ENCODE measurements at places on chromosomes 7 and 10.

- DNase-seq = no peak
Measured at GRCh38 chr10:4515721-4516120, 310.3 kb upstream of the AKR1E2 start.

- DNase-seq = no peak
Measured at GRCh38 chr7:90272242-90272641, 27.3 kb downstream of the CFAP69 start.

DNA sequence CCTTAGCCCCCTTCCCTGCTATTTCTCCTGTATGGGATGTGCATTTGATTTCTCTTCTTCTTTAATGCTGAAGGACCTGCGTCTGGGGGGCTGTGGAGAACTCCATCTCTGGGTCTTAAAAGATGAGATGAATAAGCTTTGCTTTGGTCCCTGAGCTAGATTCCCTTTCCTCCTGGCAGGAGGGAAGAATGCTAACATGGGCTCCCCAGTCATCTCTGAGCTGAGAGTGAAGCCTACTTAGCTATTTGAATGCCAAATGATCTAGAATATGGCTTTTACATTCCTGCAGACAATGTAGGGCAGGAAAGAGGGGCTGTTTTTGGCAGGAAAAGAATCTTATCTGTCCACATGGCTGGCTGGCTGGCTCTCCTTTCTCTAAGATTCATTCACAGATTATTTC is 62.6 kb upstream of the EFCAB10 start:
- no peak for DNase-seq

DNA sequence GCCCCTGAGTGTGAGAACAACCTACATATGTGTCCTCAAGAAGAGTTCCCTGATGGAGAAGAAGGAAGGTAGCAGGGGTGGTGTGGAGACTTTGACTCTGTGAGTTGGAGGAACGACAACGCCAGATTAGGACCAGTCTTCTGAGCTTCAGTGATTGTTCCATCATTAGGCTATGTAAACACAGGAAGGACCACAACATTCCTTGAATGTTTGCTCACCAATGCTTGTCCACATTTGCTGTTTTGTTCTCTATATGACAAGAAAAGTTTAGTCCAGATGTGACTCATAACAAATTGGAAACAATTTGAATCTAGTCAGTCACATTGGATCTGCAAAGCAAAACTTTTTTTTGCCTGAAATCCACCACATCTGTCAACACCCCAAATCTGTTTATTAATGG is 62.7 kb downstream of the ENTPD1 start:
- DNase-seq = no peak

GRCh38 chr10:122140941-122141623 is 130.0 kb upstream of the BTBD16 start:
- no peak for DNase-seq

DNA sequence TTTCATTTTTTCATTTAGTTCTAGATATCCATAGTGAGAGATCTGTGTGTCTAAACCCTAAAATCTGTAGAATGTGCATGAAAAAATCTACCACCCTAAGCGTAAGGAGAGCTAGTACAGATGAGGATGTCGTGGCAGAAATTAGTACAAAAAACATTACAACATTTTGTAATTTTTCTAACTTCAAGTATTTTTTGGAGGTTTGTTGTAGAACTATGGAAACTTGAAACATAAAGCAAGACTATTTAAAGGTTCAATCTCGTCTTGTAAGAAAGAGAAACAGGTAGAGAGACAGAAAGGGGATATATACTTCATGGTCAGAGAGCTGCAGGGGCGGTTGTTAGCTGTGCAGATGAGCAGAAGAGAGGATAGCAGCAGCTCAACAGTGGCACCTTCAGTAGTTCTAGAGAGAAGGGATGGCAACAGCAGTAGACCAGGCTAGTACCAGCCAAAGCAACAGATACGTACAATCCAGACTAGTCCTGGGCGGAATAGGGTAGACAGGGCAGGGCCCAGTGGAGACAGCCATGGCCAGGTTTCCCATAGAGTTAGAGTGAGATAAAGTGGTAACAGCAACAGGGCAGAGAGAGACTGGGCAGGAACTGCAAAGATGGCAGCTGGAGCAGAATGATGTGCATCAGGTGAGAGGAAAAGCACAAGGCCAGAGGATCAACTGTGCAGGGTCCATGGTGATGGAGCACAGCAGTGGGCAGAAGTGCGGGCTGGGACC is 145.2 kb downstream of the FRMD4A start:
- peak; percentile 28 for DNase-seq

- no peak for DNase-seq
Measured at GRCh38 chr7:131038153-131038552, 289.5 kb upstream of the MKLN1 start.

- DNase-seq = no peak
Measured at GRCh38 chr7:45506059-45506458, 68.1 kb upstream of the ADCY1 start.

DNA sequence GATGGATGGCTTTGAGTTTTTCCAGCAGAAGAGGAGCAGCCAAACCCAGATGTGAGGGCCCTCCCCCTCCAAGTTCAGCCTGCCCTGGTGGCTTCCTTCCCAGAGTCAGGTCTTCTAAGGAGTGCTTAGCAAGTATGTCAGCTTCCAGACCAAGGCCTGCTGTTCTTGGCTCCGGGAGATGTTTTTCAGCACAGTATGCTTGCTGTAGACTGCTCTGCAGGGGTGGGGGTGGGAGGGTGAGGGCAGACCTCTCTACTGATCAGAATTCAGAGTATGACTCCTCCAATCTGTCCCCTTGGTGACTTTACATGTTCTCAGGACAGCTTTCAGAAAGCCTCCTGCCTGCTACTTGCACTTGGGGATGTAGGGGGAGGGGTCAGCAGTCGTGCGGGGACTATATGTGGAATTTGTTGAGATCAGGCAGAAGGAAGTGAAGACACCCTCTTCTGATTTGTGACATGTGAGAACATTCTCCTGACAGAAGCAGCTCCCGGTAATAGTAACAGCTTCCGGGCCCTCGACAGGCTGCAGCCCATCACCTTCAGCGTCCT is 516.4 kb upstream of the ZMIZ1 start:
- DNase-seq = no peak

- no peak for DNase-seq
Measured at GRCh38 chr10:11846542-11846941, 23.4 kb downstream of the PROSER2 start.

DNA sequence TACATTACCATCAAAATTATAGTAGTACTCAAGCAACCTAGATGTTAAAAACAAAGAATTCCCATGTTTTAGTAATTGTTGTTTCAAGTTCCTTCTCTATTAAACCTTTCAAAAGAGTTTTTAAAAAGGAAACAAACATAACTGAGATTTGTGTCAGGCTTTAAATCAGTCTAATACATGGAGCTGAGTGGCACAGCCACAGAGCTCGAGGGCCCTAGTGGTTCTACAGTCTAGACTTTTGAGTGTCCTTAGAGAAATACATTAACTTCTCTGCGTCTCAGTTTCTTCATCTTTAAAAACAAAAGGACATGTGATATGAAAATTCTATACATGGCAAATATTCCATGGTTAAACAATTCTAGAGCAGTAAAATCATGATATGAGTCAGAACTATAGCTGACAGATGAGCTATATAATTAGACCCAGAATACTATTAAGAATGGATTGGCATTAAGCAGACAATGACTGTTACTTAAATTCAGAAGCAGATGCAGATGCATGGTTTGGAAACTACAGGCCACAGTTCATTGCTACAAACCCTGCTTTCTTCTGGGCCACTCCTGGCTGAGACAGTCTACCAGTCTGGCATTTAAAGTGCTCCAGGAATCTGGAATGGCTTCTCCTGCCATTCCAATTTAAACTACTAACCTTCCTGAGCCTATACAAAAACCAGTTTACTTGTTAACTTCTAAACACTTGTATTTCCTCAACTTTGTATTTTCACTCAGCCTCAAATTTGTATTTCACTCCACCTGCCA is 77.4 kb downstream of the EPC1 start:
- DNase-seq = no peak

DNA sequence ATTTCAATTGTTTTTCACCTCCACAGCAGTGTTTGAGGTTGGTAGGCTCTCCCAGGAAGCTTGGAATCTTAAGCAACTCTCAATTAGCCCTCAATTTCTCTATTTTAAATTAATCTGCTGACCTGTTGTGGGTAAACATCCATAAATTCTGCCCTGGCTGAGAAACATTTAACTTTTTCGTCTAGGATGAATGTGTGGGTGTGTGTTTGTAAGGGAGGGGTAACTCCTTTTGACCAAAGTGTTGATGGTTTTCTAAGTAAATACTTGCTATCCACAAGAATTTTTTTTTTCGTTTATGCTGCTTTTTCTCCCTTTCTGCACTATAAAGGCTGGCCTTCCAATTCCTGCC is 973 bp downstream of the PPP3CB start:
- no peak for DNase-seq

- peak; percentile 54 for DNase-seq
Measured at GRCh38 chr10:22714479-22715289, at the start of gene PIP4K2A. PIP4K2A (minus strand) TSS chr10:22714578; CDS start chr10:22714326, 252 bp downstream.

- no peak for DNase-seq
Measured at GRCh38 chr10:19815731-19816410, 361 bp upstream of the PLXDC2 start.

- DNase-seq = no peak
Measured at GRCh38 chr7:76357475-76358010, 1.2 kb downstream of the YWHAG start.

DNA sequence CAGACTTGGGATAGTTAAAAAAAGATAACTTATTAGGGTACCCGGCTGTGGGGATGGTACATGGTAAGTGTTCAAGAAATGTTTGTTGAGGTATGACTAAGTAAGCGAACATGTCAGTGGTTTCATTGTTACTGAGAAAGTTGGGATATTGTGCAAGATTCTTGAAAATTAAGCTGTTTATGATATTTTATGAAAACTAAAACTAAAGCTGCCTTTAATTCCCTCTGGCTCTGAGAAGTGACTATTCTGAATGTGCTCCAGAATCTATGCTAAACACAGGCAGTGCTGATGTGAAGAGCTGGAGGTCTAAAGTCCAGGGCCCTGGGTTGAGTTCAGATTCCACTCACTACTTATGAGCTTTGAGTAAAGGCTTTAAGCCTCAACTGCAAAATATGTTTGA is 72.9 kb downstream of the AOAH start:
- no peak for DNase-seq

GRCh38 chr7:77798394-77799077 is at the start of the genes PHTF2 and TMEM60:
PHTF2 (plus strand) TSS chr7:77798773.
TMEM60 (minus strand) TSS chr7:77798434; CDS start chr7:77794373, 4,061 bp downstream.
- peak; percentile 83 for DNase-seq

DNA sequence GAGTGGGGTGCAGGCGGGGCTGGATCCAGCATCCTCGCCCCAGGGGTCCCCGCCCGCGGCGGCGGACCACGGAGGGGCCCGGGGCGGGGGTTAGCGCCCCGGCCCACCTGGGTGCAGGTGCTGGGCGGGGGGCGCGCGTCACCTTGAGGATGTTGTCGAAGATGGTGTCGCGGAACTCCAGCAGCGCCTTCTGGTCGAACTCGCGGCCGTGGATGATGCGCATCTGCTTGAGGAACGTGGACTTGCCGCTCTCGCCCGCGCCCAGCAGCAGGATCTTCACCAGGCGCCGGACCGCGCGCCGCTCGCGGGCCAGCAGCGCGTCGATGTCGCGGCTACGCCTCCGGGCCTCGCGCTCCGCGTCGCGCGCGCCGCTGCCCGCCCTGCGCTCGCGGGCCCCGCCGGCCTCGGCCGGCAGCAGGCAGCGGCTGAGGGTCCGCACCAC is 376 bp downstream of the GNA12 start:
- DNase-seq = no peak

- no peak for DNase-seq
Measured at GRCh38 chr7:101507791-101508252, 121.3 kb downstream of the MYL10 start.

DNA sequence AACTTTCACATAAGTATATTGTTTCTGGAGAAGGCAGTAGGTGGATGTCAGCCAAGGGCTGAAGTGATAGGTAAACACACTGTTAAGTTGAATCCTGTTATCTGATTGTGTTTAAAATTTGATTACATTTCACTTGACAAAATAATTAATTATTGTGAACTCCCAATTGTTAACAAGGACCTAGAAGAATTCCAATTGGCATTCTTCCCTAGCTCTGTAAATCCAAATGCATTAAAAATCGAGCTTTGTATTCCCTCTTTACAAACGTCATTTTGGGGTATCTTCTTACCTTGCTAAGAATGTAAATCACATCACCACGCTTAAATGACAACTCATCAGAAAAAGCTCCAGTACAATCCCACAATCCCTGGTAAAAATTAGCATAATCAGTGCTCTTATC is 179.9 kb downstream of the SKAP2 start:
- no peak for DNase-seq

GRCh38 chr7:155464948-155465739 is 7.2 kb downstream of the EN2 start:
- no peak for DNase-seq

GRCh38 chr10:125482637-125483036 is 200.3 kb downstream of the TEX36 start:
- no peak for DNase-seq

DNA sequence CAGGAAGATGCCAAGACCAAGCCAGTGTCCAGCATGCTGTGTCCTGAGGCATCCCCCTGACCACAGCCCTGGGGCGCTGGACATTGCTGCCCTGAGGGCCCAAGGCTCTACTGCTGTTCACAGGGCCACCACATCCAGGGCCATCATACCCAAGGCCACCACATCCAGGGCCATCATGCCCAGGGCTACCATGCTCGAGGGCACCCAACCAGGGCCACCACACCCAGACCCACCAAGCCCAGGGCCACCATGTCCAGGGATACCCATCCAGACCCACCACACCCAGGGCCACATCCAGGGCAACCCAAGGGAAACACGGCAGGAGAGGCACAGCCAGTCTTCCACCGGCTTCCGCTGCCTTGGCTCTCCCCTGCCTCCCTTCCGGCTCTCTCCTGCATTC is 17.1 kb downstream of the STK32C start:
- DNase-seq = no peak

DNA sequence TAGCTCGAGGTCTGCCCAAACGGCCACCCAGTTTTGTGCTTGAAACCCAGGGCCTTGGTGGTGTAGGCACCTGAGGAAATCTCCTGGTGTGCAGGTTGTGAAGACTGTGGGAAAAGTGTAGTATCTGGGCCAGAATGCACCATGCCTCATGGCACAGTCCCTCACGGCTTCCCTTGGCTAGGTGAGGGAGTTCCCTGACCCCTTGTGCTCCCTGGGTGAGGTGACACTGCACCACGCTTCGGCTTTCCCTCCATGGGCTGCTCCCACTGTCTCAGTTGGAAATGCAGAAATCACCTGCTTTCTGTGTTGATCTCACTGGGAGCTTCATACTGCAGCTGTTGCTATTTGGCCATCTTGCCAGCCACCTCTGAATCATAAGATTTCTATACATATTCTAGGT is 62.4 kb upstream of the CDK6 start:
- no peak for DNase-seq

GRCh38 chr10:53569455-53569854 is 796.9 kb upstream of the MBL2 start:
- DNase-seq = no peak

GRCh38 chr7:127907110-127908040 is 123.9 kb downstream of the LRRC4 start:
- no peak for DNase-seq

DNA sequence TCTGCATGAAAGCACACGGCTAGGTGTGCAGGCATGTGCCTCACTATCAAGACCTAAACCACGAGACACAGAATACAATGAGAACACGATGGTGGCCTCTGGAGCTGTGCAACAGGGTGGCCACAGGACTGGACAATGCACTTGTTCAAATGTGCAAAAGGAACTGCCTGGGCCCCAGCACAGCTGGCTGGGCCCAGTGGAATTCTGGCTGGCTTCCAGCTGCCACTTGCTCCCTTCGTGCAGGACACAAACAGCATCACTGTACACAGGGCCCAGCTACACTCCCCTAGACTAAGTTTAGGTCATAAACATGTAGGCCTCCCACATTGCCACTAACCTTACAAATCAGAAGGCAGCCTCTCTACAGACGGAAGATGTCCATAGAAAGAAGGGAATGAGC is 23.4 kb downstream of the DOCK4 start:
- DNase-seq = no peak
